ENCODE measurements at places on chromosomes 3 and 15. TPM values are rescaled to one million over a fixed set of nuclear protein-coding genes. Genes with fewer than 3 reads are reported as not detected.

Gene OSTN
- total RNA-seq, result not detected

Gene TRPC1
- 2.4 TPM for total RNA-seq

Gene HDC
- not detected for total RNA-seq

Gene A4GNT
- not detected for total RNA-seq

Gene LRRC31
- total RNA-seq, result not detected

Gene SAMMSON
- not detected for total RNA-seq

Gene SERPINI1
- 1.0 TPM for total RNA-seq

Gene GOLGA6L9
- total RNA-seq, result 3.8 TPM

Gene TGM5
- total RNA-seq, result 0.22 TPM

Gene DUOXA2
- total RNA-seq, result not detected

Gene STRIT1
- not detected for total RNA-seq

- DNase-seq, result no peak
These were observed 61.5 kb upstream of the CRBN start for GRCh38 chr3:3240986-3241385.

DNA sequence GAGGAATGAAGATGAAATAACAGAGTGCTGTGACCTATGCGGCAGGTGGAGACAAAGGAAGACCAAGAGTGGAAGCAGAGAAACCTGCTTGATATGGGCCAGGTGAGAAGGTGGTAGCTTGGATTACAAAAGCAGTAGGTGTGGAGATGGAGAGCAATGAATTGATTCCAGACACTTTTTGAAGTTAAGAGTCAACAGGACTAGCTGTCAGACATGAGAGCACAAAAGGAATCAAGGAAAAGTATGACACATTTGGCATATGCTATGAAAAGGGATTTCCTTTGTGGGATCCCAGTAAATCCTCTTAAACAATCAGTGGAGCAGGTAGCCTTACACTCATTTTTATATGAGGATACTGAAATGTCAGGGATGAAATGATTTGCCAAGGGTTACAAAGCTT, 160.5 kb downstream of the GREM1 start:
- no peak for DNase-seq

DNA sequence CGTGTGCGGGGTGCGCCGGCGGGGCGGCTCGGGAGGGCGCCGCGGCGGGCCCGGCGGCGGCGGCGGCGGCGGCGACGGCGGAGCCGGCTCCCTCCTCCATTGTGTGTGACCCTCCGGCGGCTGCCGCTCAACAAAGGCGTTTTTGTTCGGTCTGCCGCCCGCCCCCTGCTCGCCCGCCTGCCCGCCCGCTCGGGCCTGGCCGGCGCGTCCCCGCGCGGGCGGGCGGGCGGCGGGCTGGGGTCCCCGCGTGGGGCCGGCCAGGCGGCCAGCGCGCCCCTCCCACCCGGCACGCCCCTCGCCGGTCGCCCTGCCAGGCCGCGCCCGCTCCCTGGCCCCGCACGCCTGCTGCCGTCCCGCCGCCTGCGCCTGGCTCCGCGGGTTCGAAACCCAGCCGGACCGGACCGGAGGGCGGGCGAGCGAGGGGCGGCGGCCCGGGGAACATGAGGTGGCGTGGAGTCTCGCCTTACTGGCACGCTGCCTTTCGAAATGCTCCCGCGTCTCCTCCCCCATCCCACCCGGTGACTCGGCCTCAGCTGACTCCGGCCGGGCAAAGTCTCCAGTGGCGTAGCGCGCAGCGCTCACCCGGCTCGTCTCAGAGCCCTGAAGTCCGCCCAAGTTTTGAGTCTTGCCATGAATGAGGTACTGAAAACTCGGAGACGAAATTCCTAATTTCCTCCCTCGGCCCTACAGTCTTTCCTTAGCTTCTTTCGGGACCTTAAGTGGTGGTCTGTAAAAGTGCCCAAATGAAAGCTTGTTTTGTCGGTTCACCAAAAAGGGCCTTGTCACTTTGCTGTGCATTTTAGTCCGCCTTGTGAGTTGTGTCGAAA, 588 bp downstream of the MAPK6 start:
- DNase-seq, result peak; percentile 80

DNA sequence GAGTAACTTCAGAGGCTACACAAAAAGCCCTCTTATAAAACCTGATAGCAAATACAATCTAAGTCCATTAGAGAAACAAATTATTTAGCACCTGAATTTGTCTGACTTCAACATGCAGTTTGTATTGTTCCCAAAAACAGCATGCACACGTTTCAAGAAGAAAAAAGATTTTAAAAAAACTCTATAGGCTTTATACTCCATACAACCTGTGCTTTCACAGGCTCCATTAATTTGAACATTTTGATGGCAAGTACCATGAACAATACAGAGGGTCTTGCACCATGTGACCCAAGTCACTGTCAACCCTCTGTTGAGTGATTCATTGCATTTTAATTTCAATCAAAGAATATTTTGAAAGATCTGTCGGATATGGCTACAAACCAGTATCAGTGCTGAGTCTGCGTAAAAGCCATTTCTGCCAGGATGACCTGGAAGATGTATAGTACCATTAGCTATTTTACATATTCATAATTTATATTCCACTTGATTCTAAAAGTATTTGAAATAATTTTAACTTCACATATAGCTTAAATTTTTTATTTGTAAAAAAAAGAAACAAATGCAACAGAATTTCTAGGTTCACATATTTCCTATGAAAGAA, 13.2 kb downstream of the ANXA2 start:
- no peak for DNase-seq

DNA sequence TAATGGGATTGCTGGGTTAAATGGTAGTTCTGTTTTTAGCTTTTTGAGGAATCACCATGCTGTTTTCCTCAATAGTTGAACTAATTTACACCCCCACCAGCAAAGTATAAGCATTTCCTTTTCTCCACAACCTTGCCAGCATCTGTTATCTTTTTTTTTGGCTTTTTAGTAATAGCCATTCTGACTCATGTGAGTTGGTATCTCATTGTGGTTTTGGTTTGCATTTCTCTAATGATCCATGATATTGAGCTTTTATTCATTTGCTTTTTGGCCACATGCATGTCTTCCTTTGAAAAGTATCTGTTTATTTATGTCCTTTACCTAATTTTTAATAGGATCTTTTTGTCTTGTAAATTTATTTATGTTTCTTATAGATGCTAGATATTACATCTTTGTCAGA, 288.2 kb downstream of the EPHA6 start:
- no peak for DNase-seq

GRCh38 chr15:33022629-33023028, 171.9 kb downstream of the FMN1 start:
- no peak for DNase-seq

- DNase-seq, result no peak
These were observed 211.7 kb downstream of the MBNL1 start for GRCh38 chr3:152480282-152480953.

DNA sequence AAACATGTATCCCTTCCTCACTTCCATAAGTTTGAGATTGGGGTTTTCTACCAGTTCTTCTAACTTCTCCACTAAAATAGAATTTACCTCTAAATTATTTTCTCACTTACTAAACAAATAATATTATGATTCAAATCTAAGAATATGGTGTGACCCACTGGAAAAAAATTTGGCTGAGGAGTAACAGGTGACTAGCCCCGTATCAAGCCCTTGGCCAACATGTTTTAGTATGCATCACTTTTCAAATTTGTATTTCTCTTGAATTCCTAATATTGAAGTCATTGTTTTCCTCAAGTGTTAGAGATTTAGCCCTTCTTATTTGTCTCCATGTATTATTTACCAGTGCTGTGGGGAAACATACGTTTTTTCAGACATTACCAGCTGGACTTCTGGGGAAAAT, 759.4 kb downstream of the NSUN3 start:
- no peak for DNase-seq

- no peak for DNase-seq
These were observed 7.2 kb downstream of the CCDC80 start for GRCh38 chr3:112633757-112634156.

DNA sequence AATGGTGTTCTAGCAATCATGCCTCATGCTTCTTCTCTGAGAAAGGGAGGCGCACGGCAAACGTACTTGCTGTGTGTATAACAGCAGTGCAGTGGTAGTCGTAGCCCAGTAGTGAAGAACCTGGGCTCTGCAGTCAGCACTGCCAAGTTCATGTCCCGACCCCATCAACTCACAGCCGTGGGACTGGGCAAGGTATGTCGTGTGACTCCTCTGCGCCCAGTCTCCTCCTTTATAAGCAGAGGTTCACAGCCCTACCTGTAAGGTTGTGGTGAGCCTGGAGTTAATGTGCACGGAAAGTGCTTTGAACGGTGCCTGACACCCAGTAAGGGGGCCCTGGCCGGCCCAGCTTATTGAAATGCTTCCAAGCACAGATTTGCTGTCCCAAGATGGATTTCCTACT, 26.6 kb downstream of the EHD4 start:
- no peak for DNase-seq

DNA sequence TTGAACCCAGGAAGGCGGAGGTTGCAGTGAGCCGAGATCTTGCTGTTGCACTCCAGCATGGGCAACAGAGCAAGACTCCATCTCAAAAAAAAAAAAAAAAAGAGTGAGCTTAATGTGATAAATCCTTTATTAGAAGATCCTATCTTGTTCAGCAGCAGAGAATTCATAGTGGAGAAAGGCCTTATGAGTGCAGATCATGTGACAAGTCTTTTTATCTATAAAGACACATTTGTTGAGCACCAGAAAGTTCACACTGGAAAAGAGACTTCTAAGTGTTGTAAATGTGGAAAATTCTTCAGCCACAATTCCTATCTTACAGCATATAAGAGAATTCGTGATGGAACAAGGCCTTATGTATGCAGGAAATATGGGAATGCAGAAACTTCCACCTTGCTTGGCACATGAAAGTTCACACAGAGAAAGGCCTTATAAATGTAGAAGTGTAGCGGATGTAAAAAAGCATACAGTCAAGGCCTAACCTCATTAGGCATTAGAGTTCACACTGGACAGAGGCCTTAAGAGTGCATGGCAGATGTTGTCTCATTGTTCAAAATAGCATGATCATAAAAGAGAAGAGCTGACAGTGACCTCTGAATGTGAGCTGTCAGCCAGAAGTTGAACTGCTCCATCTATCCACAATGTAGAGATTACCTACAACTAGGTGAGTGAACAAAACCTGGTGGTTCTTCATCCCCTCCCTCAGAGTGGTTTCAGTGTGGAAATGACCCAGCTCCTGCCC, 16.7 kb downstream of the ADAM10 start:
- no peak for DNase-seq

GRCh38 chr3:78116874-78117273, 1077.0 kb downstream of the ROBO2 start:
- no peak for DNase-seq

GRCh38 chr15:70483513-70483912, 279.8 kb downstream of the UACA start:
- no peak for DNase-seq

- no peak for DNase-seq
These were observed 82.0 kb downstream of the SV2B start for GRCh38 chr15:91182101-91182500.

- no peak for DNase-seq
These were observed 177.7 kb downstream of the ZNF385D start for GRCh38 chr3:21573291-21573690.

GRCh38 chr3:62109534-62109933, 263.8 kb downstream of the FEZF2 start:
- peak; percentile 5 for DNase-seq

DNA sequence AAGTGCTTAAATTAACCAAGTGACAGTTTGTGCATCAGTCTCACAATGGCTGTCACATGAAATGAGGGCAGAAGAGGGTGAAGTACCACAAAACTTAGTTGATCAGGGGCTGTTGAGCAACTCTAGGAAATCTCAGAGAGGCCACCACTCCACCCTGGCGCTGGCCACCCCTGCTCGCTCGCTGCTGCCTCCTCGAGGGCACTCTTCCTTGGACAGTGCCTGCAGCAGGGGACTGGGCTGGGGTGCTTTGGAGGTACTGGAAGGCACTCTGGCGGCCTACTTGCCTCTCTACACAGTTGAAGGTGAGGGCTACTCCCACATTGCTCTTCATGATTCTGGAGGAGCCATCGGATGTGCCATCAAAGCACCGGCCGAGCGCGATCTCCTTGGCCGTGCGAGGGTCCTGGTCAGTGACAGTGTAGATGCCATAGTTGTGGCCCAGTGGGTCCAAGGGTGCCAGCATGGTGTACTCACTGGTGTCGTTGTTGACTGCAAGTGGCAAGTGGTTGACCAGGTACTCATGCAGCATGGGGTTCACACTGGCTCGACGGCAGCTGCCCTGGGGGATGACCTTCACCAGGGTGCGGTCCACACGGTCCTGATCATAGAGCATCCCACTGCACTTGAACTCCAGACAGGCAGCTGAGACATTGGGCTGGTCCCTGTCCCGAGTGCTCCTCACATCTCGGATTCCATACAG, 11.6 kb upstream of the CLPX start:
- no peak for DNase-seq

DNA sequence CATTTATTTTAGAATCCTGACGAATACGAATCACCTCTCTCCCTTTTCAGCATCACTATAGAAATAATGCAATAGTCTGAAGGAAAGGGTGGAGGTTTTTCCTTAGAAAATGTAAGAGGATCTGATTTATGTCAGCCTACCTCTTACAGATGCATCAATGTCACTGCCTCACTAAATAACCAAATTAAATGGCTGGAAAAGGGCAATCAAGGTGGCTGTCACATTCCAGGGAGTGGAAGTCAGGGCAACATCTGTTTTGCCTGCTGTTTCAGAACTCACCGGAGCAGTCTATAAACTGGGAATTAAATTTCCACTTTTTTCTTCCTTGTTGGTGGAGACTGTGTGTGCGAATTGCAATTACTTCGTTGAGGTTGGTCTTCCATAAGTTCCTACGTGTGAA, 299.3 kb upstream of the PDZRN3 start:
- DNase-seq, result no peak

DNA sequence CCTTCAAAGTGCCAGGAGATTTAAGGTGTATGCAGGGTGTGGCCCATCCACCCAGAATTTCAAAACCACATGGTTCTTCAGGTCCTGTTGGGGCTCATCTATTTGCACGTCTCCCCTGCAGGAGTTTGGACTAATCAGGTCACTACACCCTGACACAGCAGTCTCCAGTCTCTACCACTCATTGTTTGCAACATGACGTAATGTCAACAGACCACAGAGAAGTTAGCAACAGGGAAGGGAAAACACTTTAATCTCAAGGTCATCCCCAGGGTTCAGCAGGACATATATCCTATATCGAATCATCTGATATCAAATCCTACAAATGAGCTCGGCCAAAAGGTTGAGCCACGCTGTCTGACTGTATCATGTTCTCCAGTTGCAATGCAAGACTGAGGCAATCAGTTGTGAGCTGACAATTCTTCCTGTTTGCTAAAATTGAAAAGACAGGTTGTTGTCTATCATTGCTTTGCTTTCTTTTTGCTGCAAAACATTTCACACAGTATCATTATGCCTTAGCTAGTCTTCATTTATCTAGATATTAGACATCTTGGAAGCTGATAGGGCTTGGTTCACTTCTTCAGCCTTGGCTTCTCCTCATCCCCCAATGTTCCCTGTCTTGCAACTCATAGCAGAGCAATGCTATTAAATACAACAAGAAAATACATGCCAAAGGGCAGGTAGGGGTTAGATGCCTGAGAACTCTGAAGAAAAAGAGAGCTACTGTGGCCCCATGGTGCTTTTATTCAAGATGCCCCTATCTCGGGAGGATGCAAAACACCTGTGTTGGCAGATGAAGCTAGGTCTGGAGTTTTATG, 13.4 kb upstream of the LEKR1 start:
- DNase-seq, result no peak

- no peak for DNase-seq
These were observed 33.1 kb downstream of the PLXNA1 start for GRCh38 chr3:127016043-127016343.

- DNase-seq, result no peak
These were observed 24.0 kb upstream of the TRH start for GRCh38 chr3:129950318-129951046.

Measured in activated CD8-positive, alpha-beta T cell treated with anti-CD3 and anti-CD28 coated beads for 36 hours (primary cell).